ENCODE measurements at places on chromosomes 5 and 9.

GRCh38 chr9:114560956-114561355 lies 26.6 kb upstream of the ATP6V1G1 start:
- DNase-seq: no peak

- DNase-seq: no peak
Observed at GRCh38 chr9:135979547-135980166, 18.5 kb upstream of the UBAC1 start.

DNA sequence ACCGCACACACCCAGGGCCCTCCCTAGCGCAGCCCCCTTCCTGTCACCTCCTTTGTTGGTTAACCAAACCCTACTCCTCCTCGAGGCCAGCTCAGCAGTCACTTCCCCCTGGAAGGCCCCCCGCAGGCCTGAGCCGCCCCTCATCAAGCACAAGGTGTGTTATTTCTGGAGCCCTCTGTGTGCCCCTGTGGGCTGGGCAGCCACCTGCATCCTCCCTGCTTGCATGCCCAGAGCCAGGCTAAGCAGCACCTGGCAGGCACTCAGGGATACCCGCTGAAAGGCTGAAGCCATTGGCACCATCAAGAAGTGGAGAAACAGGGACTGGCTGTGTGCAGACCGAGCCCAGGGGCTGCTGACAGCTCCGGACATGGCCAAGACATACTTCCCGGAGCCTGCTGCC lies 121.8 kb downstream of the ZNF354C start:
- DNase-seq: no peak

- no peak for DNase-seq
Observed at GRCh38 chr9:72193478-72193881, 44.2 kb downstream of the GDA start.

- no peak for DNase-seq
Observed at GRCh38 chr5:52069997-52070396, 686.7 kb downstream of the ISL1 start.

- no peak for DNase-seq
Observed at GRCh38 chr9:94164806-94165549, 80.7 kb downstream of the PTPDC1 start.

GRCh38 chr5:80246995-80247729 lies 8.7 kb downstream of the SERINC5 start:
- DNase-seq: no peak

GRCh38 chr9:131585375-131585774 lies 40.1 kb downstream of the PRRT1B start:
- peak; percentile 14 for DNase-seq

DNA sequence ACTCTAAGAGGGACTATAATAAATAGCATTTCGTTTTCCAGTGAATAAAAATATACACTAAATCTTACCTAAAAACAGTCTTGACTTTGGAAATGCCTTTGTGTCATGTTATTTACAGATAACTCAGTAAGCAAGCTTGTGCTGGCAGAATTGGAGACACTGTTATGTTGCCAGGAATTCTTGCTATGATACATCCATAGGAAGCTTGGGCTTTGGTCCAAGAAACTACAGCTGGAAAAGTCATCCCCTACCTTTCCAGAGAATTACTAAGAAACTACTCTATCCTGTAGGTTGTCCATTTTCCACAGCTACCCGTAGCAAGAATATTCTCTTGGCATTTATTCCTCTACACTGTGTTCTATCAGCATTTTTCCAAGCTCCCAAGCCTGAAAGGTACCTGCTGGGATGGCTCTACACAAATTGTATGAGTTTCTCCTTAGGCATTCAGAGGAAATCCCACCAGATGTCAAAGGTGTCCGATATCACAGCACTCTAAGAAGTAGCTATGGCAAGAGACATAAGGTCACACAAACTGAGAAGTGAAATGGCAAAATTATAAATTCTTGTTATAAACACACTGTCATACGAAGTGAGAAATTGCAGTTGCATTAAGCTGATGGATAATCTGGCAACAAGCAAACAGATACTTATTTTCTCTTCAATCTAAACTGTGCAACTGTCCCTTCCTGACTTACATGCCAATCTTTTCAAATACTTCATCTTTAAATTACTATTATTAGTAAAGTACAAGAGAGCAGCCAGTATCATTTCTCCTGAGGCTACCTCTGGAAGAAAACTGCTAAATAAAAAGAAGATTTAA lies 68.5 kb downstream of the MCTP1 start:
- no peak for DNase-seq

GRCh38 chr9:15741015-15741414 lies 188.2 kb downstream of the CCDC171 start:
- DNase-seq: no peak

DNA sequence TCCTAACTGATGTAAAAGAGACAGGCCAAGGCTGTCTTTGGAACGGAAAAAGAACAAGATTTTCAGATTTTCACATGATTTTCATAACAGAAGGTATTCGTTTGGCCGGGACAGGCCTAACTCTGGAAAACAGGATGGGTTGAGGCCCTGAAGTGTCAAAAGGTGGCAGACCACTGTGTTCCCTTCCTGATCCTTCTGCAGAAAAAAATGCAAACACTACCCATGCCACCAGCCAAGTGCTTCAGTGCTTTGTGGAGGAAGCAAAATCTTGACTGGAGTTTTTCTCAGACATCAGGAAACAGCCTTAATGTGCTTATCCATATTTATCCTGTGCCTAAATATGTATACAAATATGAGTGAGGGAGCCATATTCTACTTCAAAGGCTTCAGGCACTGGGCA lies 113.5 kb upstream of the IL6ST start:
- no peak for DNase-seq

DNA sequence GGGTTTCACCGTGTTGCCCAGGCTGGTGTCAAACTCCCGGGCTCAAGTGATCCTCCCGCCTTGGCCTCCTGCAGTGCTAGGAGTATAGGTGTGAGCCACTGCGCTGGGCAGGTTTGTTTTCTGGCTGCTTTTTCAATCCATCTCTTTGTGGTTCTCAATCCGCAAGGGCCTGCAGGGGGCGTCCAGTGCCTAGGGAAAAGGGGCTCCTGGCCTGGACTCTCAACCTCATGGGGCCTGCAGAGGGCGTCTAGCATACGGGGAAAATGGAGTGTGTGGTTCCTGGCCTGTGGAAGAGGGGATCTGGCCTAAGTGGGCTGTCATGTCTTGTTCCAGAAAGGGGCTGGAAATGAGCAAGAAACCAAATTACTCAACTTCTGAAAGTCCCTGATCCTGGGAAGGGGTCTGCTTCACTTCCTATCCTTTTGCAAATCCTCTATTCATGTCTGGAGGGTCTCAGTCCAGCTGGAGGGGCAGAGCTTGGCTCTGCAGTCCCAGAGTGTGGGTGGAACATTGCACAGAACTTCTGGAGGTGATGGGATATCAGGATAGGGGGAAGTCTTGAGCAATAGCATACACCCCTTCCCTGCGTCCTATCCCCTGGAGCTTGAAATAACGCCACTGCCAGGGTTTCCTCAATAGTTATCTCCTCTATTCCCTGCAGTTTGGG lies 12.7 kb upstream of the CCL27 start:
- DNase-seq: no peak

DNA sequence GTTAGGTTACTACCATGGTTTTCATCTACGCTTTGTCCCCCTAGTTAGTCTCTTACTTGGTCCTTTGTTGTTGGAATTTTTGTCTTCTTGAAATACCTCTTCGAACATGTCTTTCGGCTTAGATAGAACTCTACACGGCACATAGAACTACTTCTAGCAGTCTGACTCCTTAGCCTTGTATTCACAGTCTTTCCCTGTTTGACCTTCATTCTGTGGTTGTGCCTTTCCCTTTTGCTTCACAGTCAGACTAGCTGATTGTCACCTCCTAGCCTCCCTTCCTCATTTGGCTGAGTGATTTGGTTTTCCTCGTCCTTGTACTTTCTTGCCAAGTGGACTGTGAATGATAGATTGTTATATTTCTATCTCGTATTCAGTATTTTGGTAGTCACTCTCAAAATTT lies 10.7 kb downstream of the SMAD5 start:
- DNase-seq: no peak

Data from stimulated activated CD8-positive, alpha-beta memory T cell treated with anti-CD3 and anti-CD28 coated beads, Interleukin-4, amount 100 ng/mL, for 1 hour (primary cell).